ENCODE measurements at places on chromosomes 6 and 20. TPM values are rescaled to one million over a fixed set of nuclear protein-coding genes. Genes with fewer than 3 reads are reported as not detected.

Gene GSTA3
- not detected for total RNA-seq

Gene UBD
- 1.2 TPM for total RNA-seq

Gene WFDC2
- not detected for total RNA-seq

Gene BCLAF1
- total RNA-seq = 116 TPM

Gene TFAP2D
- not detected for total RNA-seq

All from endothelial cell of coronary artery (primary cell).